ENCODE measurements at places on chromosomes 12 and 14.

- DNase-seq: no peak
Observed at GRCh38 chr12:126248871-126249403, 1183.7 kb downstream of the AACS start.

GRCh38 chr14:51539571-51540037, 112.1 kb upstream of the FRMD6 start:
- DNase-seq: no peak

- DNase-seq: no peak
Observed at GRCh38 chr12:81176796-81177195, 98.9 kb downstream of the ACSS3 start.

DNA sequence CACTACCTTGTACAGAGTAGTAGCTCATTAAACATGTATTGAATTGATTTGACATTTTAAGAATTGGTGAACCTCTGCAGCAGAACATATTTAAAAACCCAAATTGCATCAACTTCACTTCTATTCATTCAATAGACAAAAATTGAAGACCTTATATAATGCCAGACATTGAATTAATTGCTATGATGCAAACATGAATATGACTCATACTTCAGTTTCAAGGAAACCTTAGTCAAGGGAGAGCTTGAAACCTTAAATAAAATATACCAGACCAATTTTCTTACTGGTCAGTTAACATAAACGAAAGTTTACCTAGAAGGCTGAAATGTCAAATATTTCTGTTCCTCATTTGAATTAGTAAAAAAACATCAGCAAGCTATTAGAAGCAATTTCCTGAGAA, 5.0 kb upstream of the MGAT4C start:
- no peak for DNase-seq

GRCh38 chr12:89949457-89950195, 241.0 kb upstream of the ATP2B1 start:
- peak; percentile 43 for DNase-seq

GRCh38 chr12:127284870-127285431, 982.0 kb upstream of the TMEM132C start:
- DNase-seq: no peak

DNA sequence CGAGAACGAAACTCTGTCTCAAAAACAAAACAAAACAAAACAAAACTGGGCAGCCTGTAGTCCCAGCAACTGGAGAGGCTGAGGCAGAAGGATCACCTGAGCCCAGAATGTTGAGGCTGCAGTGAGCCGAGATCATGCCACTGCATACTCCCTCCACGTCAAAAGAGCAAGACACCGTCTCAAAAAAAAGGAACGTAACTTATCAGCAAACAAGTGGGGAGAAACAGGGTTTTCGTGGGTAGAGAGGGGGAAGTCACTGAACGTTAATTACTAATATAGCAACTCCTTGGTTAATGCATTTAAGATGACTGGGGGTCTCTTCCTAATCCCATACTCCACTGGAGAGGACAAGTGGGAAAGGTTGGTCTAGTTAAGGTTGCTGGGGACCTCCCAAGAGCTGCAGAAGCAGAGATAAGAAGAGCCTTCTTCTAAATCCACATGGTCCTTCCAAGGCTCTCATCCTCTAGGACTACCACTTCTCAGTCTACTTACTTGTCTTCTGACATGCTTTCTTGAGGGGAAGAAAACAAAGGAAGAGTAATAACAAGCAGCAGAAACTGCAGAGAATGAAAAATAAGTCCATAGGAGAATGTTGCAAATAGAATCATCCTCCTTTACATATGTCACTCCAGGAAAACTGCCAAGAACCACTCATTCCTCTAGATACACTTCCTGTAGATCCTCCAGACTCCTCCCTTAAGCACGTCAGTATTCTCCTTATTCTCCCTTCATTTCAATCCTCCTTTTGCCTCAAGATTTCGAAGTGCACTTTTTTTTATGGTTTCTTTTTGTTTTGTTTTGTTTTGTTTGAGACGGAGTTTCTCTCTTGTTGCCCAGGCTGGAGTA, 5.8 kb downstream of the NUMB start:
- DNase-seq: no peak

DNA sequence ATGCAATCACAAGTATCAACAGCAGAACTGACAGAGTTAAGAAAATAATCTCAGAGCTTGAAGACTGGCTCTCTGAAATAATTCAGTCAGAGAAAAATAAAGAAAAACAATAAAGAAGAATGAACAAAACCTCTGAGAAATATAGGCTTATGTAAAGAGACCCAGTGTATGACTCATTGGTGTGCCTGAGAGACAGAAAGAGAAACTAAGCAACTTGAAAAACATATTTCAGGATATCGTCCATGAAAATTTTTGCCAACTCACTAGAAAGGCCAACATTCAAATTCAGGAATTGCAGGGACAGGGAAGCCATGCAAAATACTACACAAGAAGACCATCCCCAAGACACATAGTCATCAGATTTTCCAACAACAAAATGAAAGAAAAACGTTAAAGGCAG, 56.2 kb downstream of the APOBEC1 start:
- DNase-seq: no peak

- DNase-seq: peak; percentile 63
Observed at GRCh38 chr12:105331805-105332251, 1.3 kb downstream of the C12orf75 start.

DNA sequence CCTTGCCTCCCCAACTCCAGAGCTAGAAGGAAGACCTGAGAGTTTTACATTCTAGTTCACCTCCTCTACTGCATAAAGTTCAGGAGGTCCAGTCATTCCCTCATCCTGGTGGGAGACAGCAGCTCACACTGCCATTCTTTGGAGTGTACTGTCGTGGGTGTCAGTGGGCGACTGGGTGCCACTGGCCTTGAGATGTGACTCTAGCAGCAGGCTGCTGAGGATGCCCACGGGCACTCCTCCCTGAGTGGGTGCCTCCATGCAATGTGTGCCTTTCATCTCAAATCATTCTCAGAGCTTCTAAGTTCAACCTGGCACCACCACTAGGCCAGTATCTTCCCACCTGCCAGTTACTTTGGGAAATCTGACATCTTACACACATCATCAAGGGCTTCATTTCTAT, 12.5 kb downstream of the RFX4 start:
- DNase-seq: no peak

- DNase-seq: no peak
Observed at GRCh38 chr12:96247563-96247962, 53.4 kb downstream of the ELK3 start.

DNA sequence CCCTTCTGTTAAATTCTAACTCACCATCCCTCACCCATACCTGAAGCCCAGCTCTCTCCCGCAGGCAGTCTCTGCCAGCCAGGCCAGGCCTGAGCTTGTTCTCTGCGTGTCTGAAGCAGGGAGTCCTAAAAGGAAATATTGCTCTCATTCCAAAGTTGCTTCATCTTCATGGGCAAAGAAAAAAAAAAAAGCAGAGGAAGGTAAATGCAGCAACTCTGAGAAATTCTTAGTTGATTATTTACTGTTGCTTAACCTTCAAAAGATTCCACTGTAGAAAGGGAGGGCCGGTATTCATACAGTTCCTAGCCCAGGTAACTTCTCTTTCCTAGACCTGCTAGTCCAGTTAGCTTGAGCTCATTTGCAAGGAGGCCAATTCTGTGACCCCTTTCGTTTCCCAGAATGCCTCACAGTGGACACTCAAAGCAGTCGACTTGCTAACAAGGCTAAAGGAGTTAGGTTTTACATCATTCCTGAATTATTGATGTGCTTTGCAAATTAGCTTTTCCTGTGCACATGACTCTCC, 193.5 kb upstream of the EEA1 start:
- DNase-seq: no peak

- DNase-seq: no peak
Observed at GRCh38 chr14:33711811-33712216, 239.1 kb downstream of the EGLN3 start.

DNA sequence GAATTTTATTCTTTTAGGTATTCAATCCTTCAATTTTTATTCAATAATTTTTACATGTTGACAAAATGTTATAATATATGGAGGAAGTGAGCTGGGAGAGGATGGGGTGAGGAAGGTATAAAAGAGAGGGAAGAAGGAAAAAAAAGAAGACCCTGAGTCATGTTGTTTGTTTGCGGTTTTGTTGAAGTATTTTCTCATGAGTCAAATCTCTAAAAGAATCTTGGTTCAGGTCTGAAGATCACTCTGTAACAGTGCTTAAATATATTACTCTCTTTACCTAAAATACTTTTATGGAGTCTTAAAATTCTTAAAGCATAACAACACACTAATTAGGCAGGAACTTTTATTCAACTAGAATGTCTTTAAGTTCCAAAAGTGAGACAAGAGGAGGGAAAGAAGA, 489.6 kb upstream of the GARIN6 start:
- DNase-seq: no peak

DNA sequence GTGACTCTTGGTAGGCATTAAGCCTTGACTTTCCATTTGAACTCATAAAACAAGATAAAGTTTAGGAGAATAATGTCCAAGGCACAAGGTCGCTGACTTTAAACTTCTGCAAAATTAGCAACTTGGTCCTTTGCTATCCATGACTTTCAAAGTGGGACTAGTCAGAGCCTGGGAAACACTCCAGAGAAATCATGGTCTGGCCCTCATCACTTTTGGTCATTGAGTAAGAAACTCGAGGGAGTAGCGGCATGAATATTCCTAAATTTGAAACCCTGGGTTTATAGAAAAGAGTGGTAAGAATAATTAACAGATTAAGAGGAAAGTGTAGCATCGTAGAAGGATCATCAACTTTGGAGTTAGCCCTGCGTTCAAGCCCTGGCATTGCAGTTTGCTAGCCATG, 16.9 kb upstream of the APPL2 start:
- DNase-seq: no peak

DNA sequence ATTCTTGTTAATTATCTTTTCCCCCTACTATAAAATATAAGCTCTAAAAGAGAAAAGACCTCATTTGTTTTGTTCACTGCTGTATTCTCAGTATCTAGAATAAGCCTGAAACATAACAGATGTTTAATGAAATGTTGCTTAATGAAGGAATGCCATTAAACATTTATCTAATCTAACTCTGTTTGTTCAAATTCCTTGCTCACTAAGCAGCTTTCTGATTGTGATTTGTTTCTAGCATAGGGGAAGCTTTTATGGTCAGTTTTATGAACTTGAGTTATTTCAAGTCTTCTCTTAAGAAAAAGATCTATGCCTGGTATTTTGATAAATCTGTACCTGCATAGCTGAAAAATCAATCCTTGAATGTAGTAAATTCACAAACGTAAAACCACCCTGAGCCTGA, 308.6 kb downstream of the CCDC91 start:
- no peak for DNase-seq

- no peak for DNase-seq
Observed at GRCh38 chr12:109137055-109137454, 20.7 kb downstream of the ACACB start.

- peak; percentile 46 for DNase-seq
Observed at GRCh38 chr12:68189821-68190242, 30.3 kb upstream of the IFNG start.

DNA sequence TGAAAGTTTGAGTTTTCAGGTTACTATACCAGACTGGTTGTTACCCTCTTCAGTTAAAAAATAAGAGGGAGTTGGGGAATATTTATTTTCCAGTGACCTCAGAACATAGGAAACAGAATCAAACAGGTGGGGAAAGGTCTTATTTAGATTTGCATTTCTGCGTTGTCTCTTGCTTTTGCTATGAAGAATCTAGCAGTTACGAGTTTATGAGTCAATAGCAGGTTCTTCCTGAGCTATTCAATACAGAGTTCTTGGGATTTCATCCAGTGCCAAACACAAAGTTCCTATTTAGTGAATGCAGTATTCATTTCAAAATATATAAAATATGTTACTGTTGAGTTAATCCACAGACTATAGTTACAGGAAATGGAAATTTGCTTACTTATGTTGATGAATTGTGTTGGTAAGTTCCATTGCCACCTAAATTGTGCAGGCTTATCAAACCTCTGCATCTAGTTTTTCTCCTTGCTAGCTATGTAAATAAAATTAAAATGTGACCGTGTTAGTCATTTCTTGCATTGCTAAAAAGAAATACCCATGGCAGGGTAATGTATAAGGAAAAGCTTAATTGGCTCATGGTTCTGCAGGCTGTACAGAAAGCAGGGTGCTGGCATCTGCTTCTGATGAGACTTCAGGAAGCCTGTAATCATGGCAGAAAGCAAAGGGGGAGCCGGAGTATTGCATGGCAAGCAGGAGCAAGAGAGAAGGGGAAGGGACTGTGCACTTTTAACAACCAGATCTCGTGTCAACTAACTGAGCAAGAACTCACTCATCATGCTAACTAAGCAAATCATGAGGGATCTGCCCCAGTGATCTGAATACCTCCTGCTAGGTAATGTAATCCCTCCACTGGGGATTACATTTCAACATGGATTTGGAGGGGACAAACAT, 110.2 kb downstream of the KTN1 start:
- no peak for DNase-seq

DNA sequence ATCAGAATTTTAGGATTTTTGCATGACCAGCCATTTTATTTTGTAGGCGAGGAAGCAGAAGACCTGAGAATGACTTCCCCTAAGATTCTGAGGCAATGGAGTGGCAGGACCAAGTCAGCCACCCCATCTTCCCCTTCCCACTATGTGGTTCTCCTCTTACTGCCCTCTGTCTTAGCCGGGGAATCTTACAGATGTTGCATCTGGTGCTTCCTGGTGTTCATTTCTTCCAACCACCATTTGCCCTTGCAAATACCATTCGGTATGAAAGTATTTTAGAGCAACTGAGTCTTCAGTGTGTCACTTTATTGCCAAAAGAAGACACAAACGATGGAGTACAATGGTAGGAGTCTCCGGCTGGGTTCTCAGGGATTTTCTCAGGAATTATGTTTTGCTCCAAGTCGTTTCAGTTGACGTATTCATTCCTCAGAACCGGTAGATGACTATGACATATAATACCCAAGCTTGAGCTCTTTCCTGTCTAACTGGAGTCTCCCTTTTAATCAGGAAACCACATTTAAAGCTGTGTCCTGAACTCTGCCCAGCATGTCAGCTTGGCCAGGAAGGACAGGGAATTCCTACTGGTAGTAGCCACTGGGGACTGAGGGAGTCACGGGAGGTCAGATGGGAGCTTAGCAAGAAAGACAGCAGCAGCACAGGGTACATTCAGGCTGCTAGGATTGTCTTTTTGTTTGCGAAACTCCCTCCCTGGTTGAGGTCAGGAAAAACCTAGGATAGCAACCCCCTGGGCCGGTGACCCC, 87.0 kb downstream of the SAMD4A start:
- no peak for DNase-seq

DNA sequence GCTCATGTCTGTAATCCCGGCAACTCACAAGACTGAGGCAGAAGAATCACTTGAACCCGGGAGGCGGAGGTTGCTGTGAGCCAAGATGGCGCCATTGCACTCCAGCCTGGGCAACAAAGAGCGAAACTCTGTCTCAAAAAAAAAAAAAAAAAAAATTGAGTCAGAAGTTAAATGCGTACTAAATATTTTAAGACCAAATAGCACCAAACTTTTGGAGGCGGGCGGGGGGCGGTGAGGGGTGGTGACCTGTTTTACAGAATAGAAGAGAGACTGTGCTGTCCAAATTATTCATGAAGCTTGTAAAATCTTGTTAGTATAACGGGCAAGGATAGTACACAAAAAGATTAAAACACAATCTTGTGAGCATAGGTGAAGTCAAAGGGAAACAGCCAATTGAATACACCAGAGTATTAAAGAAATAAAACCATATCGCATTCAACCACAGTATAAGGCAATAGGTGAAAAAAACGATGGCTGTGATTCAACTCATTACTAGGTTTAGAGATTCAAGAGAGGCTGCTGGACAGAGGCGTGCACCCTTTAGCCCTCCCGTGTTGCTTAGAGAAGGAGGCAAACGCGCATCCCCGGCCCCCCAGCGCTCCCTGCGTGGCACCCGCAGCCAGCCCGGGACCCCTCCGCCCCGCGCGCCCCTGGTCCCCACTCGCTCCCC, 571 bp downstream of the ZNF891 start:
- peak; percentile 37 for DNase-seq

- no peak for DNase-seq
Observed at GRCh38 chr12:95115641-95116040, 42.2 kb upstream of the NR2C1 start.
